ENCODE measurements at places on chromosomes 7 and 10. TPM values are rescaled to one million over a fixed set of nuclear protein-coding genes. Genes with fewer than 3 reads are reported as not detected.

JAZF1 gene
- 31.0 TPM for total RNA-seq

DNA sequence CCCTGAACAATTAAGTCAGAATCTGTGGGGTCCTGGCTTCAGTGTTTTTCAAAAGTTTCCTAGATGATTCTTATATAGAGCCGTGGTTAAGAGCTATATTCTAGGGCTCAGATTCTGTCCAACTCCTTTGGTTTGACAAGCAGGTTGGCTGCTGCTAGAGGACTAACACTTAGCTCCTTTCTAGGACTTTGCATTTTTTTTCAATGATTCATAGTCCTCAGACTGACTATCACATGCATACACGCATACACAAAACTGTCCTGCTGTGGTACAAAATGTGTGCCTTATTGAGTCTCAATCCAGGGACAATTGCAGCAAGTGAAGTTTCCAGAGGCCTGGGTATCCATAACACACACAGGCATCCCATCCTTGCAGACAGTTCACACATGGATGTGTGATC lies 392.0 kb downstream of the NRG3 start:
- no peak for DNase-seq
- H3K4me1 ChIP-seq, result no peaks in the 10 kb centered on the region
- H3K36me3 ChIP-seq, result no peaks in the 10 kb centered on the region
- H3K27me3 ChIP-seq, result no peaks in the 10 kb centered on the region

- H3K27ac ChIP-seq, result no peak overlapping the region
- no peak overlapping the region for H3K4me3 ChIP-seq
- H3K36me3 ChIP-seq, result no peaks in the 10 kb centered on the region
- H3K27me3 ChIP-seq, result no peaks in the 10 kb centered on the region
- no peaks in the 10 kb centered on the region for H3K4me1 ChIP-seq
Measured at GRCh38 chr7:152158801-152159587, 133.5 kb downstream of the GALNT11 start.

DNA sequence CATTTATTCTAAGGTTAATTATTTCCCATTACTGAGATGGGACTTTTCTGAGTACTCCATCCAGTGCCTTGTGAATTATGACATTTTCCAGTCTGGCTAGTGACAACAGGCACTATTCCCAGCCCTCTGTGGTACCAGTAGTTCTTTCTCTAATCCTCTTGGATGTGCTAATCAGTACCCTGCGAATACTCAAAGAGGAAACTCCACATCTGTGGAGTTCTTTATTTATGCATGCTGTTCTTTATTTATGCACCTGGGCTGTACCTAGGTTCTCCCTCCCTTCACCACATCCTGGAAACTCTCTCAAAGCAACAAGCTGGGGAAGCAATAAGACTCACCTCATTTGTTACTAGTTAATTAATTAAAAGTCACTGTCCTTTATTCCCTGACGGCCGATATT lies 83.5 kb downstream of the TSPAN12 start:
- H3K4me3 ChIP-seq, result no peak overlapping the region
- no peak for DNase-seq
- H3K27ac ChIP-seq, result no peak overlapping the region
- H3K4me1 ChIP-seq, result no peaks in the 10 kb centered on the region
- H3K36me3 ChIP-seq, result no peaks in the 10 kb centered on the region

DNA sequence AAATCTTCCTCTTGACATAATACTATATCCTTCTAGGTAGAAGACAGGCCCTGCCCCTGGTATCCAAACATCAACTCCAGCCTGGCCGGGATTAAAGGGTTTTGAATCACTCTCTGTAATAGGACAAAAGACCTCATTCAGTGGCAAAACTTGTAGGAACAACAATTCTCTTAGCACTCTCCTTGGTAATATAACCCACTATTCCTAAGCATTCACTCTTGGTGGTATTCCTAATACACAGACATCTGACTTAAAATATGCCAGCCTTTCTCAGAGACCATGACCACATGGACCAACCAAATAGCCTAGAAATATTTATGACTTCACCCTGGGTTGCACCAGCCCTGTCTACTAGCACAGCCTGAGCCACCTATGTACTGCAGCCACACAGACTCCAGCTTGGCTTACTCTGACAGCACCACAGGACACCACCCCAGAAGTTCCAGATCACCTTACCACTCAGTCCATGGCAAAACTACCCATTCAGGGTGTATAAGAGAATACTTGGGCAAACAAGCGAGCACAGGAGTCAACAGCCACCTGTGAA lies 244.9 kb upstream of the NEBL start:
- H3K4me3 ChIP-seq, result no peak overlapping the region
- H3K36me3 ChIP-seq, result no peaks in the 10 kb centered on the region
- no peaks in the 10 kb centered on the region for H3K27me3 ChIP-seq

GRCh38 chr10:28363376-28363775 lies 60.5 kb upstream of the MPP7 start:
- no peak overlapping the region for H3K27ac ChIP-seq
- no peaks in the 10 kb centered on the region for H3K27me3 ChIP-seq
- DNase-seq, result no peak

DNA sequence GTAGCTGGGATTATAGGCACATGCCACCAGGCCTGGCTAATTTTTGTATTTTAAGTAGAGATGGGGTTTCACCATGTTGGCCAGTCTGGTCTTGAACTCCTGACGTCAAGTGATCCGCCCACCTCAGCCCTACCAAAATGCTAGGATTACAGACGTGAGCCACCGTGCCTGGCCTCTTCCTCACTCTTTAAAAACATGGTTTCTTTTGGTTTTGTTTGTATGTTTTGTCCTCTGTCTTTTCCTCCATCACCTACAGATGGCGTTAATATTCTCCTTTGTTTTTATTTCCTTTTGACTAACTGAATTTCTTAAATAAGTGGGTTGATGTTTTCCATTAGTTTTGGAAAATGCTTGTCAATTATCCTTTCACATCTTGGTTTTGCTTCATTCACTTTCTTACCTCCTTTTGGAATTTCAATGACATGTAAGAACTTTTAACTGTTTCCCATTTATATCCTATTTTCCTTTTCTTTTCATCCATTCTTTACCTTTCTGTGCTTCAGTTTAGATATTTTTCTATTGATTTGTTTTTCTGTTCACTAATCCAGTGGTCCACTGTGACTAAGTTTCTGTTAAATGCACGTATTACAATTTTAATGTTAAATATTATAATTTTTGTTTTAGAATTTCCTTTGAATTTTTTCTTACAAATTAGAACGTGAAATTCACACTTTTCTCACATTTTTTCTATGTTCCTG lies 104.1 kb downstream of the ZNF467 start:
- no peaks in the 10 kb centered on the region for H3K4me1 ChIP-seq
- no peaks in the 10 kb centered on the region for H3K27me3 ChIP-seq
- no peaks in the 10 kb centered on the region for H3K36me3 ChIP-seq
- H3K4me3 ChIP-seq, result no peak overlapping the region
